Natural killer cell treated with Interleukin-12 subunit alpha and Interleukin-12 subunit beta and Interleukin-15 and Interleukin-18, amount 100 ng/mL, for 72 hours (primary cell): ENCODE measurements at places on chromosomes 4 and X.

- DNase-seq = no peak
Measured at GRCh38 chr4:18751083-18751482, 729.5 kb upstream of the LCORL start.

GRCh38 chr4:168386002-168386401 is 67.5 kb upstream of the DDX60 start:
- no peak for DNase-seq

- DNase-seq = no peak
Measured at GRCh38 chr4:76879731-76880364, 18.1 kb downstream of the SOWAHB start.

DNA sequence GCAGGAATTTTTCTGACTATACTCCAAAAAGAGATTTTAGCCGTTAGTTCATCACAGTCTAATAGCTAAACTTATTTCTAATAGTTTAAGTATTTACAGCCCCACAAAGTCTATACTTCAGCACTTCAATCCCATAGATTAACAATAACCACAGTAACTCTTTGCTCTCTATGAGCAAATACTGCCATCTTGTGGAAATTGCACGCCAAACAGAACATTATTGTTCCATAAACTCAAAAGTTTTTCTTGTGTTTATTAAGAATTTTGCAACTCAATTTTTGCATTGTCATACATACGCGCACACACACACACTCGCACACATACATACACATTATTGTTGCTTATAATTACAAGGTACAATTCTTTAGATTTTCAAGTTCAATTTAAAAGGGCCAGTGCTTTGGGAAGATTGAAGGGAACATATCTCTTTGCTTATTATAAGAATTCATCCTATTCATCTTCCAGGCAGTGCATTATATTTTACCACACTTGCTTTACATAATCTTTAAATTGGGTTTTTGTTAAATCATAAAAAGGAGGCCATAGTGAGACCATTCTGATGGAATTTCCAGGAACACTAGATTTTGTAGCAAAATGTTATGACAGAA is 63.8 kb upstream of the ATOH1 start:
- no peak for DNase-seq

DNA sequence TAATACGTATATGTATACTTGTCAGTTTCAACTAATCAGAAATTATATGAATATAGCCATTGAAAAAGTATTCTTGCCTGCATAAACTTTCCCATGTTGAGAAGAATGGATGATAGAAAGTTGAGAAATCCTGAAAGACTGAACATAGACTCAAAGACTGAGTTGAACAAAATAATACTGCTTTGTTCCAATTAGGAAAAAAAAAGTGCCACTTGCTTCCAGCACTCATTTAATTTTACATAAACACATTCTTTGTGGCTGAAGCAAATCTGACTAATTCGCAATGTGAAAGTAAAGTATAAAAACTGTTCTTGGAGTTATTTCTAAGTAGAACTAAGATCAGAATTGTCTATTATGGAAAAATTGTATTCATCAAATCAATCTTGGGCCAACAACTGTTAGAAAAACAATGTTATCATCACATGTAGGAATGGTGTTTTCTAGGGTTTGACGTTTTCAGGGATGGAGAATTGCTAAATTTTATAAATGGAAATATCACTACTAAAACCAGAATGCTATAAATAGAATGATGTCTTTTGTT is 2334.6 kb downstream of the PCDH7 start:
- DNase-seq = no peak

GRCh38 chr4:71377561-71377960 is 38.7 kb downstream of the SLC4A4 start:
- DNase-seq = no peak

GRCh38 chr4:109171070-109171469 is 131.4 kb downstream of the COL25A1 start:
- no peak for DNase-seq

DNA sequence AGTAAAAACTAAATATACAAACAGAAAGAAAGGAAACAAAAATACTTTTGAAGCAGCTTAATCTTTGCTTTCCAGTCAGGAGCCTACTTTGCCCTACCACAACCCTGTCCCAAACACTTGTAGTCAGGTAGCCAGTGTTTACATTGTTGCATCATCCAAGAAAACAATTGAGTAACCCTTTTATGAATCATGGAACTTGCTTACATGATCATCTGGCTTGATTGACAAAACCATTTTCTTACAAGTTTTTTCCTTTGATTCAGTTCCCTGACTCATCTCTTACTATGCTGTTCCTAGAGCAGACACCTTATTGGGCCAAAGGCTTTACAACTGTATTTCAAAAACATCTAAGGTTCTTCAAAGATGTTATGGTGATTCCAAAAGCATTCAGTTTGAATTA is 740.1 kb downstream of the KLHL13 start:
- no peak for DNase-seq

- no peak for DNase-seq
Measured at GRCh38 chrX:70549429-70549828, 104.8 kb downstream of the DLG3 start.

DNA sequence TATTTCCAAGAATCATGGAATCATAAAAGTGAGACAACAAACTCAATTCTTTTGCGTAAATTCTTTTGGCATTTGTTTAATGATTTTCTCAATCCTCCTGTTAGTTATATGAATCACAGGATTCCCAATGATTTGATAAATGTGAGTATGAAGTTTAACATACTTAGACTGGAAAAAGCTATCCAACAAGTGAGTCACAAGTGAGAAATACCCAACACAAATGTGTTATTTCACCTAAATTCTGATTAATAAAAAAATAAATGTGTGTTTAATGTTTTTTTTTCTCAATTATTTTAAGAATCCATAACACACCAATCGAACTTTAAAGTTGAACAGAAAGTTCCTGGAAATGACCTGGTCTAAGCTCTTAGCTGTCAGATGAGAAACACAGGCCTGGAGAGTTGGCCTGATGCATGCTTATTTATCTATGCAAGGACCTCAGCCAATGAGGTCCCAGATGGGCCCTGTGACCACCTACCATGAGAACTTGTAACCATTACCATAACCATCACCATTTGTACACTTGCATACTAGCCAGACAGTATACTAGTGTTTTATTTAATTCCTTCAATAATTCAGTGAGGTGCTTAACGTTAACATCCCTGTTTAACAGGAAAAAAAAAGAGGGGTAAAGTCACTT is 386.7 kb downstream of the SPRY1 start:
- no peak for DNase-seq
